Left ventricle myocardium inferior (tissue), 1 donor: ENCODE measurements at places on chromosomes 6 and 20.

DNA sequence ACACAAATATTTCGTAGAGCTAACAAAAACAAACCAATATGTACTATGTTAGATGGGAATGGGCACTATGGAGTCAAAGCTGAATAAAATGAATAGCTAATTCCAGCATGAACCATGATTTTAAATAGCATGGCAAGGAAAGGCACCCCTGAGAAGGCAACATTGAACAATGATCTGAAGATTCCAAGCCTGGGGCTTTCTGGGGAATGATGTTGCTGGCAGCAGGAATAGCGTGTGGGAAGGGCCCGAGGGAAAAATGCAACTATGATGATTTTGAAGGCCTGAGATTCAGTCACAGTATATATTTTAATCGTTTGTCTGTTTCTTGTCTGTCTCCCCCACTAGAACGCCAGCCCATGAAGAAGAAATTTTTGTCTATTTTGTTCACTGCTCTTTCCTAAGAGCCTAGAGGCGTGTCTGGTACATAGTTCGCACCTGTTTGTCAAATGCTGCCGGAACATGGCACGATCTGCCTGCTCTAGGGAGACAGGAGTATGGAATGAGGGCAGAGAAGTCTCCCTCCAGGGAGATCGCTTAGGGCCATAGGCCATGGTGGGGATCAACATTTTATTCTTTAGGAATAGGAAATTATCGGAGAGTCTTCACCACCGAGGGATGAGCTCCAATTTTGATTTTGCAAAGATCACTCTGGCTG is 84.8 kb upstream of the EYA2 start:
- DNase-seq = no peak

GRCh38 chr6:3943331-3943765 is 94.2 kb downstream of the FAM50B start:
- peak; percentile 69 for DNase-seq

DNA sequence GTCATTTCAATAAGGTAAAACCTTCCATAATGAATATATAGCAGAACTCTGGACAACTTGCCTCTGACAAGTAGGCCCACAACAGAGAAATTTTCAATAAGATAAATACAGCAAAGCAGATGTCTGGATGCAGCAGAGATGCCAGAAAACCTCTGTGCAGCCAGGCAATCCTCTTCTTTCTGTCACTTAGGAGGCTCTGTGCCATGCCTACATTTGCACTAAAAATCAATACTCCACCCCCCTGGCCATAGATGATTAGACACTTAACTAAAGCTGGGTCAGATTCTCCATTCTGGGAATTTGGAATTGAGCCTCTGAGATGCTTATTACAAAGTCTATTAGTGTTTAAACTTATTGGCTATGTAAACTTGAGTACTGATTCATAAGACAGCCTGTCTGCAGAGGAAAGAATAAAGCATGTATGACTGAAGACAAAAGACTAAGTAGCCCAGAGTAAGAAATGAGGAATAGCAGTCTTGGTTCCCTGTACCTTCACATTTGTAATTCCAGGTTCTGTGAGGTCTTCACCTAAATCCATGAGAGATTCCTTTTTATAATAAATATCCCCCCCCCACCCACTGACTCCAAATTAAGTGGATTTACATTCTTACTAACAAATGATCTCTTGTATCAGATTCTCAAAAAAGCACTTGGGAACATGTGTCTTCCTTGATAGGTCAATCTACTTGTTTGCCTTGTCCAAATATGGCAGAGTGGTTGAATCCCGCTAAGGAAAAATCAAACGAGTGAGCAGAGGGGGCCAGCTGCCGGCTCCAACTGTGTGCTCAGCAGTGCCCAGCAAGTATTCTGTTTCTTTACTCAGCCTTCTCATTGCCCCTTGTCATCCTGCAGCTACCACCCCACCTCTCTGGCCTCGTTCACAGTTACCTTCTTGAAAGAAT is 20.4 kb downstream of the MAN1A1 start:
- no peak for DNase-seq

GRCh38 chr6:24378473-24379097 is 20.7 kb upstream of the DCDC2 start:
- DNase-seq = no peak

GRCh38 chr6:40545954-40546353 is 41.2 kb downstream of the LRFN2 start:
- DNase-seq = no peak

DNA sequence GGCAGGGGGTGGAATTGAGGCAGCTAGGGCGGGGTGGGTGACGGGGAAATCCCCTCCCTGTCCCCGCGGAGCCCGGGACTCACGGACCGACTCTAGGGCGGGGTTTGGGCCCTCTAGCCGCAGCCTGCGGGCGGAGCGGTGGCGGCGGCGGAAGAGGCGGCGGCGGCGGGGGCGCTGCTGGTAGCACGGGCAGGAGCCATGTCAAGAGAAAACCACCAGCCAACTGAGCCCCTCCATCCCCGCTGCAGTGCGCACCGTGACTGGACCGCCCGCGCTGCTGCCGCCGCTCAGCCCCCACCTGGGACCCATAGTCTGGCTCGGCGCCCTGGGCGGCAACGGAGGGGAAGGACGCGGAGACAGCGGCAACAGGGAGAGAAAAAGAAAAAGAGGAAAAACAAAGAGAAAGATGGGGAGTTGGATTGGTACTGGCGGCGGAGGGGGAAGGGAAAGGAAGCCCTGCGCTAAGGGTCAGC is 1.2 kb upstream of the C6orf62 start:
- DNase-seq = peak; percentile 64

DNA sequence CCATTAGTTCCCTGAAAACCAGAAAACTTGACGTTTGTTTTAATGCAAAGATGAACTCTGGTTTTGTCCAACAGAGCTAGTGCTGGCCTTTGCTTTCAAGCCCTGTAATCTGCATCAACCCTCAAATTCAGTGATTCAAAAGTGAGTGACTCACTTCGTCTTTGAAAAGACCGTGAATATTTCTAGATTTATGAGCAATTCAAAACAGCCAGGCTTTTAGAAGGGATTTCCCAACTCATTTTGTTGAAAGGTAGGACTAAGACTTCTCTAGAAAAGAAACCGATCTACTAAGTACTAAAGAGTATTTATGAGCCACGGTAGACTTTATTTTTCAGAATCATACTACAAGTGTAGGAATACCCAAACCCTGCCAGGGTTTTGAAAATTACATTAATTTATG is 121.5 kb downstream of the UST start:
- no peak for DNase-seq

DNA sequence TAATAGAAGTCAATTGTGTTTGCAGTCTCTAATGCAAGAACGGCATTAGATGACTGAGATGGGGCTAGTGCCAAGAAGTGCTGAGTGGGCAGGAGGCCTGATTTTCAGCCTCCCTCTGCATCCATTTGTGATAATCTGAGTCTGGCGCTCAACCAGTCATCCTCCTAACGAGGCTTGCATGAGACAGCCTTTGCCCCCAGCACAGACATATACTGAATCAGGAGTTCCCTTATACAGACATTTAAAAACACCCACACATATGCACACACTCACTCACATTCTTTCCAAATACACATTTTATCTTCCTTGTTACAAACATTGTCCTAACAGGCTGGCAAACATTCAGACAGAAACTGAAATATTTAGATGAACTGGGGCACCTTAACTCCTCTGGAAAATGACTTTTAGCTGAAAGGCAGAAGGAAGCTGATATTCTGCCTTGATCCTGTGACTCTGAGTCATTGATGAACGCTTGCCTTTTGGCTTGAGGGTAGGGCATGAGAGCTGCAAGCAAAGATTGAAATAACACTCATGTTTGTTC is 562.3 kb downstream of the DHX35 start:
- no peak for DNase-seq

DNA sequence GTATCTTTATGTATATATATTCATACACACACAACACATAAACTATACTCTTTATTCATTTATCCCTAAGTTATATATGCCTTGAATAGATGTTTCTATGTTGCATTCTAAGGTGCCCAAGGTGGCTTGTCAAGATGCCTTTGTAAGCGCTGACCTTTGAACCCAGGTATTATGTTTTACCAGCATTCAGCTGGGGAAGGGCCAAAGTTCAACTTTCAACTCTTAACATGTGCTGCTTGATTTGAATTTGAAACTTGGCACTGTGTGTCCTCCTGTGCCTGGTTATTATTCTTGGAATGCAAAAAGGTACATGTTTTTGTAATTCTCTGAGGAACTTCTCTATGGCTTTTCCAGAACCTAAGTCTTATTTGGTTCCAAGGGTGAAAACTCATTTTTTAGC is 146.5 kb downstream of the EDN1 start:
- DNase-seq = no peak
